A549 treated with RU486 at 1 μM for 4 hours (cell line): ENCODE measurements at places on chromosomes 11 and 22. TPM values are rescaled to one million over a fixed set of nuclear protein-coding genes. Genes with fewer than 3 reads are reported as not detected.

The CSRP3 gene
- not detected in 5 replicates for total RNA-seq

The NCAPH2 gene
- 31.1 to 37.8 TPM (median 35.9 TPM) in 5 replicates for total RNA-seq

The KRTAP5-2 gene
- total RNA-seq, result not detected in 5 replicates

The SCN3B gene
- total RNA-seq, result 0.10 to 0.16 TPM (median 0.11 TPM) in 5 replicates

The SEZ6L gene
- not detected in 5 replicates for total RNA-seq

The ZC3H12C gene
- 3.8 to 6.8 TPM (median 5.9 TPM) in 5 replicates for total RNA-seq

The DTX4 gene
- 4.1 to 5.7 TPM (median 5.2 TPM) in 5 replicates for total RNA-seq

The FAM180B gene
- total RNA-seq, result 0.07 TPM in 1 of 5 replicates, not detected in the others

The CALCB gene
- 0.08 to 0.09 TPM in 2 of 5 replicates, not detected in the others for total RNA-seq

The PIH1D2 gene
- total RNA-seq, result 0.83 to 1.4 TPM (median 1.2 TPM) in 5 replicates

The POLR2L gene
- 556 to 746 TPM (median 619 TPM) in 5 replicates for total RNA-seq

The OR6A2 gene
- total RNA-seq, result not detected in 5 replicates

The P2RY6 gene
- total RNA-seq, result 5.9 to 13.3 TPM (median 10.8 TPM) in 5 replicates

The PTDSS2 gene
- total RNA-seq, result 31.4 to 49.0 TPM (median 44.3 TPM) in 5 replicates

The PARVG gene
- not detected in 5 replicates for total RNA-seq

The OR52E8 gene
- total RNA-seq, result not detected in 5 replicates

The FGF3 gene
- not detected in 5 replicates for total RNA-seq

The CST6 gene
- not detected in 5 replicates for total RNA-seq

The PHOX2A gene
- not detected in 5 replicates for total RNA-seq

The OR2D2 gene
- not detected in 5 replicates for total RNA-seq

The HTR3A gene
- total RNA-seq, result not detected in 5 replicates

The CELSR1 gene
- total RNA-seq, result 19.9 to 27.8 TPM (median 26.0 TPM) in 5 replicates

The KCNJ5 gene
- 0.10 TPM in 1 of 5 replicates, not detected in the others for total RNA-seq

The BRSK2 gene
- total RNA-seq, result 5.1 to 8.3 TPM (median 6.4 TPM) in 5 replicates

The GRAMD1B gene
- total RNA-seq, result 30.1 to 45.4 TPM (median 45.4 TPM) in 5 replicates

The RPS13 gene
- total RNA-seq, result 1,515 to 1,810 TPM (median 1,577 TPM) in 5 replicates

The TEX12 gene
- not detected in 5 replicates for total RNA-seq

The CDC42BPG gene
- 0.95 to 1.9 TPM (median 1.5 TPM) in 5 replicates for total RNA-seq

The NPAS4 gene
- total RNA-seq, result not detected in 5 replicates
